ENCODE measurements at places on chromosomes 12 and 14. TPM values are rescaled to one million over a fixed set of nuclear protein-coding genes. Genes with fewer than 3 reads are reported as not detected.

LBHD2 gene
- not detected for total RNA-seq

CCDC196 gene
- not detected for total RNA-seq

TMEM132C gene
- 1.6 TPM for total RNA-seq

TIGAR gene
- 18.6 TPM for total RNA-seq

TAS2R31 gene
- total RNA-seq = 1.9 TPM

DNA sequence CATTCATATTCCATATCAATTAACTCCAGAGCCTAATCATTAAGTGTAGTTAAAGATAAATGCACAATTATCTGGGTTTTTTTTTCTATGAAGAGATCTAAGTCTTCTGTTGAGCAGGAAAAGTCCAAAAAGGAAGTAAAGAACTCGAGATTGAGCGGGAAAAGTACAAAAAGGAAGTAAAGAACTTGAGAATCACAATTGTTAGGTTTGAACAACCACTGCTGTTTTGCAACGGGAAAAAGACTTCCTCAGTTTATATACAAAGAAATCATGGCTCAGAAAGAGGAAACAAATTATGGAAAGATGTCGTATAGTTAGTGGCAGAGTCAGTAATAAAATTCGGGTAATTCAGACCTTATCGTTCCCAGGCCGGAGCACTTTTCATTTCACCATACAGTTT lies 63.3 kb downstream of the PPP1R12A start:
- H3K27ac ChIP-seq = no peak overlapping the region
- H3K4me1 ChIP-seq = peaks cover 25% of the 10 kb centered on the region
- peaks cover 6% of the 10 kb centered on the region for H3K36me3 ChIP-seq
- no peaks in the 10 kb centered on the region for H3K27me3 ChIP-seq
- no peak overlapping the region for H3K4me3 ChIP-seq

All from lower lobe of right lung (tissue), 2 donors.